ENCODE measurements at places on chromosomes 7 and 10.

- no peak for DNase-seq
Measured at GRCh38 chr10:29869593-29869992, 189.8 kb downstream of the JCAD start.

GRCh38 chr7:149050941-149051340 is 22.6 kb upstream of the PDIA4 start:
- DNase-seq: no peak

DNA sequence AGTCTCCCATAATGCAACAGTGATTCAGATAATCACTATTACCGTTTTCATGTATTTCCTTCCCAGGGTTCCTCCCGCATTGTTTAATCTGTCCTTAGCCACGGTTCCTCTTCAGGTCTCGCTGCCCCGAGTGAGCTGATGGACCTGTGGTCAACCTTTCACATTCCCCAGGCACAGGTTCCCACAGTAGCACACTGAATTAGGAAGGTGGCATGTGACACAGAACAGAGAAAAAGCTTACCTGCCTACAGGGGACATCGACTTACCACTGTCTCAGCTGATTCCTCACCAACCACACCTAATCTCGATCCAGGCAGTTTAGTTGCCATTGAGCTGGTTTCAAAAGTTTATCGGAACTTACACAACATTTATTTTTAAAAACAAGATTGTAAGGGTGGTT is 72.2 kb downstream of the MTURN start:
- DNase-seq: no peak

DNA sequence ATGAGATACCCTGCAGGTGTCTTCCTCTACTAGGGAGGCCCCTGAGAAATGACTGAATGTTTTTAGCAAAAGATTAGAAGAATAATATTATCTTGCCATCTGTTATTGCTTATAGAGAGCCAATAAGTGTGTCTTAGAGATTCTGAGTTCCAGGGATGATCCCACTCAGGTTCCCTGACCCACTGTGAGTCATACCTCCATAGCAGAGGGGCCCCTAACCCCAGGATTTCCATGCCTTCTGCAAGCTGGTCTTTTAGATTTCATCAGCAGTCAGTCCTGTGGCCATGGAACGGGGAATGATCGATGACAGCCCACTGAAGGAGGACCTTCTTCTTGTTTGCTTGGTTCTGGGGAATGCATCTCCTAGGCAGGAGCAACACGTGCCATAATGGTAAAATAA is 333.4 kb downstream of the KCNMA1 start:
- DNase-seq: no peak

GRCh38 chr10:3881622-3882021 is 96.6 kb upstream of the KLF6 start:
- DNase-seq: no peak

DNA sequence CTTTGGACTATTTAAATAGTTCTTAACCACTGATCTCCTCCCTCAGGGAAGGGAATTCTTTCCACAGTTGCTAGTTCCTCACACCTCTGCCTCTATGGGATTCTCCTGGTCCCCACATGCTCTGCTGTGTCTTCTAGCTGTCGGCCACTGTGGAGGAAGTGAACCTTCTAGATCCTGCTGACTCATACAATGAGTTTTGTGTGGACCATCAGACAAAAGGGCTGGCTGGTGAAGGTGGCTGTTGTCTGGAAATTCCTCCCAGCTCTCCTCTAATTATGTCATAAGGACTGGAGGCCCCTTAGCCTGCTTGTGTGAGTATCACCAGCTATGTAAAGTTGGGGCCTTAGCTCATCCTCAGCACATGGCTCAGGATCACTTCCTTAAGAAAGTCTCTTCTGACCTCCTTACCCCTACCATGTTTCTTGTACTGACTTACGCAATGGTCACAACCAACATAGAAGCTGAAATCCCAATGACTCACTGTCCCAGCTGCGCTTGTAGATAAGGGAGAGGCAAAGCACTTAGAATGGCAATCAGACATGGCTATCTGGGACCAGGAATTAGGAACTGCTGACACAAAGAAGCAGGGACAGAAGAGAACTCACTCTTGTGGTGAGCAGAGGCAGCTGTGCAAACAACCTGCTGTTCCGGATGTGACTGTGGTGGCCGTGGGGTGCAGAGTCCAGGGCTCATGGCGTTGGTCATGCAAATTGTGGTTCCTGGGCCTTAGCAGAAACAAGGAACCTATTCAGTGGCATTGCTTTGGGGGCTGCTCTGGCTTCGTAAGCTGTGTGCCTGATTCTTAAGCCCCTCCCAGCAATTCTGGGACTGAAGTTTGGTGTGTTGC is 2.5 kb upstream of the MACC1 start:
- DNase-seq: peak; percentile 99

DNA sequence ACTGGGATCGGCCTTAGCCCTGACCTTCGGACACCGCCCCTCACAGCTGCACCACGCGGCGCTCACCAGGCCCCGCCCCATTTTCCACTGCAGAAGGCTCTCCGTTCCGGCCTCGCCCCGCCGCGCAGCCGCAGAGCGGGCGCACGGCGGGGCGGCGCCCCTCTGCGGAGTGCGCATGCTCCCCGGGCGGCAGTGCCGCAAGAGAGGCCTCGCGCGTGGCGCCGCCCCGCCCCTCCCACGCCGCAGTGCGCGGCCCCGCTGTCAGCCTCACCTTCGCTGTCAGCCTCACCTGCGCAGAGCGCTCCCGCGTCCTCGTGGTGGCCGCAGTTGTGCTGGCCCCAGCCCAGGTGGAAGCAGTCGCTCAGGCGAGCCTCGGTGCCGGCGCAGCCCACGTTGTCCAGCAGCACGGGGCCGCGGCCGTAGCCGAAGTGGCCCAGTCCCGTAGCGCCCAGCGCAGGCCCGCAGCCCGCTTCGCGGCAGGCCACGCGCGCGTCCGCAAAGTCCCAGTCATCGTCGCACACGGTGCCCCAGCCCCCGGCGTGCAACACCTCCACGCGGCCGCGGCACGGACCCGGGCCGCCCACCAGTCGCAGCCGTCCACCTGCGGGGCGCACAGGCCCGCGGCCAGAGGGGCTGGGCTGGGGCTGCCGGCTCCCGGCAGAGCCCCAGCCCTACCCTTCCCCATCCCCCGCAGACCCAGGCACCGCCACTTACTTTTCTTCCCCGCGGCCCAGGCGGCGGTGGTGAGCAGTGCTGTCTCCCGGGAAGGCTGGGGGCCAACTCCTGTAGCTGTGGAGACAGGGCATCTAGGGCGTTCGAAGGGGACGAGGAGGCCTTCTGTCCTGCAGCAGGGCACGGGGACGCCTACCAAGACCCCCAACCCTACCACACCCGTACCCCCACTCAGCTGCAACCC is 16.1 kb downstream of the SSC4D start:
- peak; percentile 87 for DNase-seq

DNA sequence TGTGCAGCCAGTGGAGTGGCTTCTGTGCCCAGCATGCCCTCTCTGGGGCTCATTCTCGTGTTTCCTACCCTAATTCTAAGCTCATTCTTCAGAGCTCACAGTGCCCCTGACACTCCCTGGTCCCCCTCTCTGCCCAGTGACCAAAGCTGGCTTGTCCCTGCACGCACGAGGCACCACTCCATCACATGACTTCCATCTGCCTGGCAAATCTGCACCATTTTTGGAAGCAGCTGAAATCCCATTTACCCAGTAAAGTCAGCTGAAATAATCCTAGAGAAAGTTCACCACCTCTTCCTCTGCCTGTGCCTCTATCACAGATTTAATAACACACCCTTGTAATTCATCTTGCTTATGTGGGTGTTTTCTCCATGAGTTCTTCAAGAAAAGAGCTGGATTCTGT is 616.9 kb downstream of the PTPRN2 start:
- no peak for DNase-seq

GRCh38 chr10:132810807-132811700 is 25.1 kb upstream of the NKX6-2 start:
- DNase-seq: no peak

DNA sequence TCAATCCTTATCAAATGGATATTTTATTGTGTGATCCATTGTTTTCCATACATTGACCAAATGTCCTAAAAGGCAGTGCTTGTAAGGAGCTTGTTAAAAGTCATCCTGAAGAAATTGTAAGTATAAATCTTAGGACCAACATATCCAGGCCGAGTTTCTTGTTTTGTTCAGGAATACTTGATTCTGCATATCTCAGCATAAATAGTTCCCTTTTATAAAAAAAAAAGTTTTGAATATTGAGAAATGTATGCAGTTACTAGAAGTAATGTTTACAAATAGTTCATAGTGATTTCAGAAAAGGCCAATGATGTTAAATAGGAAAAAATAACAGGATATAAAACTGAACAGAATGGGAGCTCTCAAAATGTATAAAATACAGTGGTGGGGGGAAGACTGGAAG is 6.6 kb downstream of the GRID1 start:
- DNase-seq: no peak

DNA sequence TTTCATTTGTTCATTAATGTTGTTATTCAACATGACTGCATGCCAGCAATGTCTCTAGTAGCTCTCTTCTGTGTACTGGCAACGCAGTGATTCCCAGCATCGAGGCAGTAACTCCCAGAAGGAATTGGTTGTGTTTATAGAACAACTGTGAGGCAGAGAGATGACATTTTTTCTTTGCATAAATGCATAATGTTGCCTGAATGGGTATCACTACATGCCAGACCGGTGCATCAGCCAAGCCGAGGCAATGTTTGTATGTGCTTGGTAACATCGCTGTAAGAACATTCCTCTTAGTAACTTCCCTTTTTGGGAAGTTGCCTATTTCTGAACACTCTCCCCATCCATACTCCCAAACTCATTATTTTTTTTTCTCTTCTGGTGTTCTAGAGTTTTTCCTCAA is 182.9 kb downstream of the HTR7 start:
- no peak for DNase-seq

- DNase-seq: no peak
Measured at GRCh38 chr10:68553138-68553537, 7.0 kb upstream of the TET1 start.

GRCh38 chr7:18693406-18693805 is 197.9 kb downstream of the HDAC9 start:
- no peak for DNase-seq

DNA sequence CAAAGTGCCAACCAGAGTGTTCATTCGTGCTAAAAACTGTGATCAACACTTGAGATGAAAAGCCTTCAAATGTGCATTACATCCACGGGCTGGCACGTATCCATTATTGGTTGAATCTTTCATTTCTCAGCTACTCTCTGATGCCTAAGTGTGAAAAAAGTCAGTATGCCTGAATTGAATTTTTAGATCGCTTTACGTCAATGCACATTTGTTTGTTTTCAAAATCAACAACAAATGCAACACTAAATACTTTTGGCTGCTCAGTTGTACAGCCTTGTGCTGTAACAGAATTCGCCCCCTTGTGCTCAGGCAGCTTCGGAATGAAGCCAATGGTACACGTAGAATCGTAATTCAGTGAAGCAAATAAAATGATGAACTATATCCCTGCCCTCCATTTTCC is 446.5 kb upstream of the NRP1 start:
- no peak for DNase-seq

- DNase-seq: no peak
Measured at GRCh38 chr7:524800-525199, 5.2 kb upstream of the PDGFA start.

DNA sequence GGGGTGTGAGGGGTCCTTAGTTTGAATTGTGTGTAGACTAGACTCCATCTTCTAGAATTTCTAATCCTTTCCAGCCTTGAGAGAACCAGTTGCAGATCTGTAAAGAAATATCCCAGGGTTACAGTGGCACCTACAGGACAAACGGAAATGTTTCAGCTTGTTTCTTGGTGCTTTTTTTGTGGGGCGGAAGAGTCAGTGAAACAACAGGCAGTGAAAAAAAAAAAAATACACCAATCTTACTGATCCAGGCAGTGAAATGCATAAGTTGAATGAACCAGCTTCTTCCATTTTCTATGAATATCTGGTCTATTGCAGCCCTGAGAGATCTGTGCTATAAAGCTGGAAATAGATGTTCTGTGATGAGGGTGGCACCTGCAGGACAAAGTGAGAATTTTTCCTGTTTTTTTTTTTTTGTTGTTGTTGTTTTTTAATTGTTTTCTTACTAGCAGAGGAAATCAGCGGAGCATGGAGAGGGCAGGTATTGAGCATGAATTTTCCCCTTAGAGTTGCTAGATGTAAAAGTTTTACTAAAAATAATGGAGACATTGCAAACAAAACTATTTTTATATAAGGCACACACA is 81.9 kb upstream of the DYNC1I1 start:
- peak; percentile 76 for DNase-seq

- DNase-seq: no peak
Measured at GRCh38 chr10:54869022-54869421, 68.0 kb upstream of the PCDH15 start.

- no peak for DNase-seq
Measured at GRCh38 chr7:28889290-28889689, 68.8 kb downstream of the TRIL start.

- no peak for DNase-seq
Measured at GRCh38 chr7:107996072-107996882, 6.7 kb downstream of the LAMB1 start.

- no peak for DNase-seq
Measured at GRCh38 chr10:62045765-62046521, 144.4 kb downstream of the ARID5B start.

DNA sequence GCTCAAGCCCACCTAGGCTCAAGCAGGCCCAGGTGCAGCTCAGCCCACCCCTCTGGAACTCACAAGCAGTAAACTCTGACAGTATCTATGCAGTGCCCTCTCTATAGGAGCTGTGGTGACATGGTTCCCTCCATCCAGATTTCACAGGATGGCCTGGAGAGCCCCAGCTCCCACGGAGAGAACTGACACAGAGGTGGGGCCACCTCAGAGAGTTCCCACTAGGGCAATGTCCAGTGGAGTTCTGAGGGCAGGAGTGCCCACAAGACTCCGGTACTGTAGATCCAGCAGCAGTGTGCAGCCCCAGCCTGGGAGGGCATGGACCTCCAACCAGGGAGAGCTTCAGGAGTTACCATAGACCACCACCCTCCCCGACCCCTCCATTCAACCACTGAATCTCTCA is 37.3 kb upstream of the CNPY1 start:
- DNase-seq: no peak

- DNase-seq: no peak
Measured at GRCh38 chr7:39946693-39947092, 3.4 kb upstream of the CDK13 start.

GRCh38 chr7:3897430-3898372 is 596.6 kb downstream of the SDK1 start:
- peak; percentile 46 for DNase-seq

DNA sequence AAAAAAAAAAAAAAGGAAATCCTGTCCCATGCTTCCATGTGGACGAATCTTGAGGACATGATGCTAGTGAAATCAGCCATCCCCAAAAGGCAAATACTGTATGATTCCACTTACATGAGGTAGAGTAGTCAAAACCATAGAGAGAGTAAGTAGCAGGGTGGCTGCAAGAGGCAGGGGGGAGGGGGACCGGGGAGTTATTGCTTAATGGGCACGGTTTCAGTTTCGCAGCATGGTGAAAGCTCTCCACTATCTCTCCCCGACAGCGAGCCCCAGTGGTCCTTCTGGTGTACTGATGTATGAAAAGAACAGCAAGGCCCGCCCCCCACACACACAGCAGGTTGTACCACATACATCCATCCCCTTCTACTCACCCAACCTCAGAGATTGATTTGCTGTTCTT is 32.8 kb downstream of the NOD1 start:
- DNase-seq: peak; percentile 23

GRCh38 chr7:47591089-47591654 is 9.3 kb upstream of the TNS3 start:
- no peak for DNase-seq

GRCh38 chr10:24427678-24428409 is 218.9 kb downstream of the KIAA1217 start:
- DNase-seq: no peak
